H7 (cell line): ENCODE measurements at places on chromosomes 11 and 22. TPM values are rescaled to one million over a fixed set of nuclear protein-coding genes. Genes with fewer than 3 reads are reported as not detected.

Gene SLC5A12
- total RNA-seq, result 2.3 and 3.1 TPM in 2 replicates

Gene BDNF
- total RNA-seq, result 2.2 and 2.9 TPM in 2 replicates

Gene ADAMTS8
- 1.6 TPM in 2 replicates for total RNA-seq

Gene ISX
- not detected in 2 replicates for total RNA-seq

Gene MS4A6A
- not detected in 2 replicates for total RNA-seq

Gene HDAC10
- total RNA-seq, result 15.7 and 22.4 TPM in 2 replicates

Gene XKR3
- total RNA-seq, result not detected in 2 replicates

Gene C11orf87
- not detected in 2 replicates for total RNA-seq

Gene TRIM49
- total RNA-seq, result not detected in 2 replicates

Gene ZNRF3
- 22.1 and 27.7 TPM in 2 replicates for total RNA-seq

Gene DEUP1
- not detected in 2 replicates for total RNA-seq

Gene C2CD2L
- 4.8 and 7.0 TPM in 2 replicates for total RNA-seq

Gene CD248
- 0.83 and 1.4 TPM in 2 replicates for total RNA-seq

Gene CTSW
- not detected in 2 replicates for total RNA-seq

Gene MEI1
- total RNA-seq, result not detected in 2 replicates

Gene FJX1
- total RNA-seq, result 20.6 TPM in 2 replicates

Gene KRTAP5-1
- not detected in 2 replicates for total RNA-seq

Gene RASL10A
- total RNA-seq, result 4.2 and 5.1 TPM in 2 replicates

Gene ACR
- 0.07 TPM in 1 of 2 replicates, not detected in the other for total RNA-seq

Gene GAL3ST1
- 8.4 and 11.9 TPM in 2 replicates for total RNA-seq

Gene CDC42BPG
- 2.3 and 2.6 TPM in 2 replicates for total RNA-seq

Gene LYVE1
- 0.11 and 0.55 TPM in 2 replicates for total RNA-seq

Gene MSANTD4
- 13.2 and 19.0 TPM in 2 replicates for total RNA-seq

Gene BTG4
- total RNA-seq, result not detected in 2 replicates

Gene TMPRSS5
- total RNA-seq, result 0.21 and 0.44 TPM in 2 replicates

Gene INS
- not detected in 2 replicates for total RNA-seq

Gene DDTL
- 3.5 and 4.2 TPM in 2 replicates for total RNA-seq

Gene GTSE1
- 38.8 and 42.9 TPM in 2 replicates for total RNA-seq

Gene ADM2
- total RNA-seq, result 3.0 and 3.2 TPM in 2 replicates

Gene CARNS1
- total RNA-seq, result 0.07 and 0.17 TPM in 2 replicates

Gene FAM181B
- total RNA-seq, result 1.1 and 1.4 TPM in 2 replicates

Gene OR6A2
- 0.04 and 0.07 TPM in 2 replicates for total RNA-seq

Gene SPI1
- 0.42 and 0.81 TPM in 2 replicates for total RNA-seq

Gene DEPDC7
- total RNA-seq, result 5.6 and 6.2 TPM in 2 replicates

Gene MED15
- 24.4 and 25.3 TPM in 2 replicates for total RNA-seq
